ENCODE measurements at places on chromosomes 11 and 22.

DNA sequence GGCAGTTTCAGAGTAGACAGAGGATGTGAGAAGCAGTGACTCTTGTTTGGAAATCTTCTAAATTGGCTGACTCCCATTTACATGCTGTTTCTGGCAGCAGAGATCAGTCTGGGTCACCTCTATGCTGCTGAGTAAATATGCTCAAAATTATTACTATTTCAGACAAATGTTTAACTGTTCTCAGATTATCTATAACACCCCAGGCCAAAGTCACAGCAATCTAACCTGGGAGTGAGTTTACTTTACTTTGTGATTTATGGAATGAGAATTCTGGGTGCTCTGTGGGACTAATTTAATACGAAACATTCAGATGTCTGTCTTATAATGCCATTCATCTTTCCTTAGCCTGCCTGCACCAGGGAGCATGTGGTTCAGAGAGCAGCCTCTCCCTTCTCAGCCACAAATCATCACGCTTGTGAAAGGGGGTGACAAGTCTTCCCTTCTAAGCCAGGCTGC, 282.5 kb upstream of the MPPED2 start:
- no peak for DNase-seq

- DNase-seq: no peak
Measured at GRCh38 chr11:104836691-104837090, 61.6 kb downstream of the CASP12 start.

GRCh38 chr11:4072668-4073285, 21.8 kb upstream of the RRM1 start:
- DNase-seq: peak; percentile 74

DNA sequence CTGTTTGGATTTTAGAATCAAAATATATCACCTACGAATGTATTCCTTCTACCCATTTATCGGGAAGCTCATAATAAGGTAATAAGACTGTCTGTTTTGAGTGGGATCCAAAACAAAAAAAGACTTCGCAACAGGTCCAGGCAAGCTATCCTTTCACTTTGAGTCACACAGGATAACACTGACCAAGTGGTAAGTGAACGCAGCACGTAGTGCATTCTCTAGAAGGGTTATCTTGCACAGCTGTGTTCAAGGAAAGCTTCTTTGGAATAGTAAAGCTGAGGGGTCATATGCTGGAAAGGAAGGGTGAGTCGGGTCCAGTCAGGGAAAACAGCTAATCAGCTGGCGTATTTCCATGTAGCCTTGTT, 22.3 kb upstream of the NRGN start:
- DNase-seq: no peak

DNA sequence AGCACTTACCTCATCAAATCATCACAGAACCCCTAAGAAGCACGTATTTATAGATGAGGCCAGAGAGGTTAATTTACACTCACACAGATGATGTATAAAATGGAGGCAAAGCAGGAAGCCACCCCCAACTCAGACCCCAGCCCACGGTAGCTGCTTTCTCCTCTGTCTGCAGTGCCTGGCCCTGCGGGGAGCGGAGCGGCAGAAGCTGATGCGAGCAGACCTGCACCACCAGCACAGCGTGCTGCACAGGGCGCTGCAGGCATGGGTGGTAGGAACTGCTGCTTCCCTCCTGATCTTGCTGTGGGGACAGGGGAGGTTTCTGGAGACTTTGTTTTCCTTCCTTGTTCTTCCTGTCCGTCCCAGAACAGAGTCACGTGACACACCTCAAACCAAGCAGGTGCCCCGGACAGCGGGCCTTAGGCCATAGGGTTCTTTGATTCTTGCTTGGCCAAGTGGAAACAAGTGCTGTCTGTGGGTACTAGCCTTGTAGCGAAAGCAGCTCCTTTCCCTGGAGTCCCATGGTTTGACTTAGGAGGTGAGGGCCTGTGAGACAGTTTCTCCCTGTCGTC, 57.8 kb downstream of the PISD start:
- DNase-seq: no peak

- no peak for DNase-seq
Measured at GRCh38 chr11:34805937-34806336, 110.2 kb downstream of the APIP start.

DNA sequence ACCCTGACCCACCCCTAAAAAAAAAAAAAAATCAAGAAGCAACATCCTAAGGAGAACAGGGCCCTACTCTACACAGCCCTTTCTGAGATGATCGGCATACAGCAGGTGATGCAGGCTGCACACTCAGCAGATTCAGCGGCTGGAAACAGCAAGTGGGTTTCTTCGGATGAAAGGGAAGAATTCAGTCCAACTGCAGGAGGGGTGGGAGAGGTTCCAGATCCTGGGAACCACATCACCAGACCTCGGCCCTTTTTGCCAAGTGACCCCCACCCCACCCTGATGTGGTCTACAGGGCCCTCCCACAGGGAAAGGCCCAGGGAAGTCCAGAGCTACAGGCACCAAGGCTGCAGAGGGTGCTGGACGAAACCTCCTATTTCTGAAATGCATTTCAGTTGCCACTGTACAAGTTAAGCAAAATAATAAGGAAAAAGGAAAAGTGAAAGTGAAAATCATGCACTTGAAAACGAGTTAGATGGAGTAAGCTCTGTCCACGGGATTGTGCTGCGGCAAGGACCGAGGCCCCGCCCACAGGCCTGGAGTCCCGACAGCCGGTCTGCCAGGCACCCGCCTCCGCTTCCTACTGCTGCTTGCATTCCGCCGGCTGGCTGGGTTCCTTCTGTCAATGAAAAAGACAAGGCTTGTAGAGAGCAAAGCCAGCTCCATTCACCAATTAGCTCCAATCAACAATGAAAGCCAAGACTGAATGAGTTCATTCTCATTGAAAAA, 16.0 kb upstream of the PHLDA2 start:
- DNase-seq: peak; percentile 93

GRCh38 chr11:100674212-100674611, 12.9 kb upstream of the ARHGAP42 start:
- DNase-seq: no peak

DNA sequence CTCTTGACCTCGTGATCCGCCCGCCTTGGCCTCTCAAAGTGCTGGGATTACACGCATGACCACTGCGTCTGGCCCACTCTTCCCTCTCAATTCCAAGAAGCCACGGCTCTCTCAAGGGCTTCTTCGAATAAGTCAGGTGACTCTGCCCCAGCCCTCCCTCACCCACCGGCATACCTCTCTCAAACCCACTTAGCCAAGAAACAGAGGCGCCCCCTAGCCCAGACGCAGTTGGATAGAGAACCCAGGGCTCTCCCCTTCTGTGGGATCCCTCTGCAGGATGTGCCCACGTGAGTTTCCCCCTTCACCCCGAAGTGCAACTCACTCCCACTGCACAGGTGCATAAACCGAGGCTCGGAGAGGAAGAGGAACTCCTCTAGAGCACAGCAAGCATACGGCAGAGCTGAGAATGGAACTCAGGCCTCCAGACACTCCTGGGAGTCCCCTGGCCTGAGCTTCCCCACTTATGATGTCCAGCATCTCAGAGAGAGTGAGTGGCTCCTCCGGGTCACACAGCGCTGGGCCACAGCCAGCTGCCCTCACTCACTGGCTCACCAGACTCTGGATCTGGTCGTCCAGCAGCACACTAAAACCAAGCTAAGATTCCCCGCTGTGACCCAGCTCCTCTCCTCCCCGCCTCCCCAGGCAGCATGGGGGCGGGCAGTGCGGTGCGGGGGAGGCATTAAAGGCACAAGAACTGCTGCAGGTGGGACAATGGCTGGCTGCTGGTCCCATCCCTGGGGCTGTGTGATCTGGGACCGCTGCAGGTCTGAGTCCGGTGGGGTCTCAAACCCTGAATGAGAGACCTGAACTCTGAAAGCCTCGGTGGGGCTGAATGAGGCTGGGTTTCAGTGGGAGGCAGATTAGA, 16.8 kb upstream of the RGL4 start:
- no peak for DNase-seq
